ENCODE measurements at places on chromosomes 7 and 10.

- ATAC-seq = no peak
These were observed 121.5 kb downstream of the TNS3 start for GRCh38 chr7:47460251-47460989.

DNA sequence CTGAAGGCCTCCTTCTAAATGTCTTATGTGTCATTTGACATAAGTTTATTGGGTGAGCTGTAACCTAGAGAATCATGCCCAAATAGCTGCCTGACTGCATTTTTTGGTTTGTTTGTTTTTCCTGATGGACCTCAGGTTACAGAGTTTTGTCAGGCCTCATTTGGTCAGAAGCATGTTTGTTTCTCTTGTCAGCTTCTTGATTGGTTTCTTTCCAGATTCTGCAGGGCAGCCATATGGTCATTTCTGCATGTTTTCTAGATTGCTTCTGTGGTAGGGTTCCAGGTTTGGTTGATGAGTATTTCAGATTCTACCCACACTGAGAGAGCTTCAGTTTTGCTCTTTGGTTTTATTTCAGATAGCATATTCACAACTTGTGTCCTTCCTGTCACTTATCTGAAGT, 28.0 kb downstream of the GLCCI1 start:
- ATAC-seq = no peak

GRCh38 chr10:33289776-33290175, 44.7 kb downstream of the NRP1 start:
- no peak for ATAC-seq

- no peak for ATAC-seq
These were observed 67.5 kb downstream of the LRMDA start for GRCh38 chr10:75498884-75499350.

DNA sequence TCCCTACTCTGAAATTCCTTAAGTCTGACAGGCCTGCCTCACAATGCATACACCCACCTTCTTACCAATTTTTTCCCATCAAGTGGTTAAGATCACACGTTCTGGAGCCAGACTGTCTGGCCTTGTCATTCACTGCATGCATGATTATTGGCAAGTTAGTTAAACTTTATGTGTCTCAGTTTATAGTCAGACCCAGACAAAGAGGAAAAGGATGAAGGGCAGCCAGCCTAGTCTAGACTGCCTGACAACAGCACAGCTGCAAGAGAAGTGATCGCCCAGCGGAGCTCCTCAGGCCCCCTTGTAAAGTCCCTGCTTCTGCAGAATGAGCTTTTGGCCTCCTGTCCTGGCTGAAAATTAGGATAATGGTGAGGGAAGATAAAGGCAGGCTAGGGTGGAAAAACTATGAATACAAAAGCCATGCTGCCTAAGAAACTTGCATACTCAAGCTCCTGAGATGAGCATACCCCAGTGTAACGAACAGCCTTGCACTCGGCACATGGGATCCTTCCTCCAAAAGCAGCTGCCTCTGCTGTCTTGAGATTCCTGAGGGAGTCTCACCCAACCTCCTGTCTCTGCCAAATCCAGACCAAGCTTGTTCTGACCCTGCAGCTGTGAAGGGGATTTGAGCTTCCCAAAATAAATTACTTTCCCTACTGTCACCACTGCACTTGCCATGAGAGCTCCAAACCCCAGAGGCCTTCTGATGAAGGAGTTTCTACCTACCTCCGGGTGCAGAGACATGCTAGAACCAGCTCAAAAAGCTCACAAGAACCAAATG, 26.7 kb upstream of the MRLN start:
- ATAC-seq = no peak

GRCh38 chr10:117405730-117406129, 30.5 kb upstream of the PDZD8 start:
- no peak for ATAC-seq

- ATAC-seq = no peak
These were observed 1277.1 kb downstream of the REEP3 start for GRCh38 chr10:64798297-64798696.

DNA sequence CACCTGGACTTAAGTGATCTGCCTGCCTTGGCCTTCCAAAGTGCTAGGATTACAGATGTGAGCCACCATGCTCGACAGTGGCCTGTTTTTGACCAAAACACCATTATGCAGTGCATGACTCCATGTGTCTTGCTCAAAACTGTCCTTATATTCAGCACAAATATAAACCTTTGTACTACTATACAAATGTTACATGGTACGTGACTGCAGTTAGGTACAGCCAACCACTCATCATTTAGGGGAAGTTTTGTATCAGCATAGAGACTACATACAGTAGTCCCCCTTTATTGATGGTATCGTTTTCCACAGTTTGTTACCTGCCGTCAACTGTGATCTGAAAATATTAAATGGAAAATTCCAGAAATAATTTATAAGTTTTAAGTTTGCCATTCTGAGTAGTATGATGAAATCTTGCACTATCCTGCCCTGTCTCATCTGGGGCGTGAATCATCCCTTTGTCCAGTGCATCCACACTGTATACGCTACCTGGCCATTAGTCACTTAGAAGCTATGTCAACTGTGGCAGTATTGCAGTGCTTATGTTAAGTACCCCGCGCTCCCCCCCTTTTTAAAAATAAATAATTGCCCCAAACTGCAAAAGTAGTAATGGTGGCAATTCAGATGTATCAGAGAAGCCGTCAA, 23.3 kb upstream of the ZNF282 start:
- ATAC-seq = peak; percentile 81

DNA sequence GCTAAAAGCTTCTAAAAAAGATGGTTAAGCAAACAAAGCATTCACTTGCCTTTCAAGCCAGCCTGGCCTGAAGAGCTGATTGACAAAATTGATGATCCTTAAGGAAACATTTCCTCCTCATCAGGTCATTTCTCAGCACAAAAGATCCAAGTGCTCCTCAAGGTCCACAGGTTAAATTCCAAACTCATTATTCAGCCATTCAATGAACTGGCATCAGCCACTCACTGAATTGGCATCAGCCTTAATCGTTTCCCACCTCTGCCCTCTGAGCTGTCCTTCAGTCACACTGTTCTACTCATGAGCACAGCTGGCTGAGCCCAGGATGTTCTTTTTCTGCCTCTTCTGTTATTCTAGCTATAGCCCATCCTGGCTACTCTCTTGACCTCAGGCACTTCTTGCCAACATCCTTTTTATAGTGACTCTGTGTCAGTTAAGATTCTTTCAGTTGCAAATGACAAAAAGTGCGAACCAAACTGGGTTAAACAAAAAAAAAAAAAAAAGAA, 147.5 kb downstream of the RAB11FIP2 start:
- no peak for ATAC-seq

- ATAC-seq = peak; percentile 27
These were observed 222.9 kb downstream of the CHRM2 start for GRCh38 chr7:137091396-137091795.

DNA sequence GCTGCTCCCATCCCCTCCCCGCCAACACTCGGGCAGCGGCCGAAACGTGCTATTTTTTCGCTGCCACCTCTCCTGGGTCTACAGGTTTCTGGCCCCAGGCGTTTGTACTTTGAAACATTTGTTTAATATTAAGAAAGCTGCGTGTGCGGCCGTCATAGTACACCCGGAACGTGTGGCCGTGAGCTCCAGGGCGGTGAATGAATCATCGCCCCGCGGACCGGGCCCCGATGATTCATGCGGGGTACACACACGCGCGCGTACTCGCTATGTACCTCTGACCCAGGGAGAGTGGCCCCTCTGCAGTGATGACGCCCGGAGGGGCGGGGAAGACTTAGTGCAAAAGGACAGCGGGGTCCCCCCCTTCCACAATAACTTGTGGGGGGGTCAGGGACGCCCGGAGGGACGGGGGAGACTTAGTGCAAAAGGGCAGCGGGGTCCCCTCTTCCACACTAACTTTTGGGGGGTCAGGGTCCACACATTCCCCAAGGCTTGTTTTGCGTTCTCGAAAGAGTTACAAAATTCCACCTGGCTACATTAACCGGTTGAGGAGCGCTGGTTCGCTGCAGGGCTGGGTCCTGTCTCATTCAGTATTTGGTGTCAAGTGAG, 56.5 kb upstream of the PCGF5 start:
- peak; percentile 62 for ATAC-seq

- ATAC-seq = no peak
These were observed 13.2 kb downstream of the RASGEF1A start for GRCh38 chr10:43253461-43254198.

DNA sequence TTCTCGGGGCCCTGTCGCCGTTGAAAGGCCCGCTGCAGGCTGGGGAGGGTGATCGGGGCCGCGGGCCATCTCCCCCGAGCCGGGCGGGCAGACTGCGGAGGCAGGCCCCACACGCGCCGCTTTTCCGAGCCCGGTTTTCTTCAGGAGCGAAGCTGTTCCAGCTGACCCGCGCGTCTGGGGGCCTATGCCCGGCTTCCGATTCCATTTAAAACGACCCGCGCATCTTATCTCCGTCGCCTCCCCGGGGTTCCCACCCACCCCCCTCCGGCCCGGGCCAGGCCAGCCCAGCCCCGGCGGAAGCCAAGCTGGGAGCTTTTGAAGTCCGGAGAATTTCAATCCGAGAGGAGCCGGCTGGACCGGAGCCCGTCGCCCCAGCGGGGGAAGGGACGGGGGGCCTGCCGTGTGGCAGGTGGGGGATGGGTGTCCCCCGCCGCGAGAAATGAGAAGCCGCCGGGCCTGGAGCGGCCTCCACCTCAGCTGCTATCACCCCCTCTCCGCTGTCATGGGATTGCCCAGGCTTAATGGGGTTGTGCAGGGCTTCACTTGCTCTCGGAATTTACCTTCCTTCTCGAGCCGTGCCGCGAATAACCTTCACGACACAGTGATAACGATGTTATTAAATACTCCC, 3.1 kb upstream of the EVX1 start:
- peak; percentile 22 for ATAC-seq

DNA sequence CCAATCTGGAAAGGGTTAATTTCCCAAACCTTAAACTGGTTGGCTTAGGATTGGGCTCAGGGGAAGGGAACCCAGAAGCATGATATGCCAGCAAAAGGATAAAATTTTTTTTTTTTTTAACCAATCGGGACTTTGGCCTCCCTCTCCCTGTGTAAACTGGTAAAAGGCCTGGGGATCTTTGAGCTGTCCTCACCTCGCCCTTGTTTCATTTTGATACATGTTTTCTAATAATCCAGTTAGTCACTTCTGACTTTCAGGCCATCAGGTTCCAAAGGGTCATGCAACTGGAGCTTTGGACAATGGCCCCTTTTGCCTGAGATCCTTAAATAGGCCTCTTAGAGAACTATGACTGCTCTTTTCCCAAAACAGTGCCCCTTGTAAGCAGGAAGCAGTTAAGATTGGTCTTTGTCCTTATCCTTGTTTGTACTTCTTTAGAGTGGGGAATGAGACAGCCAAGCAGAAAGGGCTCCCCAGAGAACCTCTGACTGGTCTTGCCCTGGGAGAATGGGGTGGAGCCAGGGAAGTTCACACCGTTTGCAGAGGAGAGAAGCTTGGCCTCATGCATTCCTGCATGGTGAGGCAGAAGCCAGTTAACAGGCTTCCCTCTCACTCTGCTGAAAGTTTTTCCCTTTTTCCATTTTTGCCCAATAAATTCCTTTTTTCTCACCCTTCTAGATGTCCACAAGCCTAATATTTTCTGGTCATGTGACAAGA, 424.2 kb upstream of the CNTNAP2 start:
- ATAC-seq = no peak

DNA sequence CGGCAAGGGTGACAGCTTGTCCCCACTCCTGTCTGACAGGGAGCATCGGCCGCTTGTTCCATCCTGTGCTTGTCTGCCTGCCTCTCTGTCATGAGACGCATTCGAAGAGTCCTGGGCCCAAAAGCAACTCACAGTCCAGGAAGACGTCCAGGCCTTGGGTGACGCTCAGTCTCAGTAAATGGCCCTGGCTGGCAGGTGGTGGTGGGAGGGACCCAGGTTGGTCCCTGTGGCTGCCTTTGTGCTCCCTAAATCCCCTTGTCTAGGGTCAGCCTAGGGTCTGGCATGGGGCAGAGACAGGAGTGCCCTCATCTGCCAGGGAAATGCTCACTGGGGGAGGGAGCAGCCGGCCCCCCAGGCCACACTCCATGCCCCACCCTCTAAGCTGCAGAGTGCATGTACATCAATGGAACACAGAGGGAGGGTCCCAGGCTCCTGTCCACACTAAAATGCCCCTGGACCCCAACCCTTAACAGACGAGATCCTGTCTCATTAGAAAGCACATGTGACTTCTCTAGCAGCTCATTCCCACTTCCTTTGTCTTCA, 295.2 kb upstream of the ZNF32 start:
- ATAC-seq = no peak

- ATAC-seq = no peak
These were observed 6.2 kb upstream of the MARVELD1 start for GRCh38 chr10:97707134-97707861.

- ATAC-seq = peak; percentile 39
These were observed 16.1 kb upstream of the MEST start for GRCh38 chr7:130475776-130476175.

GRCh38 chr10:90621577-90621976, 236.3 kb downstream of the HTR7 start:
- ATAC-seq = no peak

DNA sequence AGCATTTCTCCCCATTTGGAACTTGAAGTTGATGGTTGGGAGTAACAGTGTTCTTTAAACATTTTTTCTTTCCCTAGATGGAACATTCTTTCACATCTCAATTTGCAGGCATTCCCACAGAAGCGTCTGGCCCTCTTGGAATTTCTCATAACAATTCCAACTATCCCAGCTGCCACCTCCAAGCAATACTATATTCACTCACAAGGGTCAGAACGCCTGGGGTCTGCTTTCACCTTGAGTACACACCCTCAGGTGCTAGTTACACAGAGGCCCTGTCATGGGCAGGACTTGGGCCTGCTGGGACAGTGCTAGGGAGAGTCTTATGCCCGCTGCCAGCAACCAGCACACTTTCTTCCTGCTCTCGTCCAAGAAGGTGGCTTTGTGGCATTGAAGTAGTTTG, 136.5 kb downstream of the JCAD start:
- ATAC-seq = no peak

DNA sequence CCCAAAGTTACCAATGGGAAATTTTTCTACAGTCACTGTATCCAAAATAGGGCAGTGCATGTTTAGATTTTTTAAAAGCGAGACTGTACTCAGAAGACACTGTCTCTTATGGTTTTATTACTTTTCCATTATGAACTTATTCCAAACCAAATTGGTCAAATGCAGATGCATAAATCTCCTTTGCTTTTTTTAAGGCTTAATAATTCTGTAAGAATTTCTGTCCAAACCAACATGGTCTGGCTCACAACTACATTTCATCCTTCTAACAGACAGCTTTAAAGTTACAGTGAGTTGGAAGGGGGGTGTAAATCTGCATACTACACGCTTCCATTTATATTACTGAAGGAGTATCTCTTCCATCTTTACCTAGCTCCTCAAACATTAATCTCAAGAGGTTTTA, 199.2 kb downstream of the SLC25A13 start:
- no peak for ATAC-seq

GRCh38 chr7:120695848-120696247, 162.1 kb downstream of the TSPAN12 start:
- no peak for ATAC-seq

- ATAC-seq = no peak
These were observed 20.9 kb downstream of the CD36 start for GRCh38 chr7:80659120-80660055.

Measured in motor neuron (in vitro differentiated cells).